ENCODE measurements at places on chromosomes 7 and 10. TPM values are rescaled to one million over a fixed set of nuclear protein-coding genes. Genes with fewer than 3 reads are reported as not detected.

GRCh38 chr10:103493916-103494877 lies 692 bp downstream of the NEURL1 start:
- peak; percentile 57 for DNase-seq

DNA sequence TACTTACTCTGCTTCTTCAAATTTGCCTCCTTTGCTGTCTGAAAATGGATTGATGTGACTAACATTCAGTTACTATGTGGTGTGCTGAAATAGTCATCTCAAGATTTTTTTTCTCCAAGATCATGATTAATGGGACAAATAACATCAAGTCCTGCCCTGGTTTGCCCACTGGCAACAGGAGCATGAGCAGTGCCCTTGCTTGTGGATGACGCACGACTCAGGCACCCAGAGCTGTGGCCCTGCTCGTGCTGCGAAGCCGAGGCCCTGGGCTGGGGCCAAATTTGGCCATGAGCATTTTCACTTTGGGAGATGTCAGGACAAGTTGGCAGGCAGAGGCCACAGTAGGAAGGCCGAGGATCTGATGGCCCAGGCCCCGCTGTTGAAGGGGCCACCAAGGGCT lies 239.8 kb upstream of the IGFBP3 start:
- DNase-seq, result no peak

- peak; percentile 92 for DNase-seq
Observed at GRCh38 chr7:23273141-23273599, 26.0 kb upstream of the MALSU1 start.

GRCh38 chr10:17771017-17771416 lies 19.0 kb downstream of the TMEM236 start:
- no peak for DNase-seq

DNA sequence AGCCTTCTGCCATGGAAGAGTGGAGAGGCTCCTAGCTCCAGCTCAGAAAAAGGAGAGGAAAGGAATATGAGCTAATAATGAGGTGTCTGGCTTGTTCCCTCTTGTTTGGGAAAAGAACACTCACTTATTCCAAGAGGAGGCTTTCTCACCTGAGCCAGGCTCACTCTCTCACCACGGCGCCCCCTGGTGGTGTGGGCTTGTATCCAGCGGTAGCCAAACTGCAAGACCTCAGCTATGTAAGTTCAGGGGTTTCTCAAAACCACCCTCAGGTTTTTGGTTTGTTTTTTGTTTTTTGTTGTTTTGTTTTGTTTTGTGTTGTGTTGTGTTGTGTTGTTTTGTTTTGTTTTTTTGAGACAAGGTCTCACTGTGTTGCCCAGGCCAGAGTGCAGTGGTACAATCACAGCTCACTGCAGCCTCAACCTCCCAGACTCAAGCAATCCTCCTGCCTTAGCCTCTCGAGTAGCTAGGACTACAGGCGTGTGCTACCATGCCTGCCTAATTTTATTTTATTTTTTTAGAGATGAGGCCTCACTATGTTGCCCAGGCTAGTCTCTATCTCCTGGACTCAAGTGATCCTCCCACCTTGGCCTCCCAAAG lies 124.0 kb downstream of the TMEM130 start:
- peak; percentile 89 for DNase-seq

DNA sequence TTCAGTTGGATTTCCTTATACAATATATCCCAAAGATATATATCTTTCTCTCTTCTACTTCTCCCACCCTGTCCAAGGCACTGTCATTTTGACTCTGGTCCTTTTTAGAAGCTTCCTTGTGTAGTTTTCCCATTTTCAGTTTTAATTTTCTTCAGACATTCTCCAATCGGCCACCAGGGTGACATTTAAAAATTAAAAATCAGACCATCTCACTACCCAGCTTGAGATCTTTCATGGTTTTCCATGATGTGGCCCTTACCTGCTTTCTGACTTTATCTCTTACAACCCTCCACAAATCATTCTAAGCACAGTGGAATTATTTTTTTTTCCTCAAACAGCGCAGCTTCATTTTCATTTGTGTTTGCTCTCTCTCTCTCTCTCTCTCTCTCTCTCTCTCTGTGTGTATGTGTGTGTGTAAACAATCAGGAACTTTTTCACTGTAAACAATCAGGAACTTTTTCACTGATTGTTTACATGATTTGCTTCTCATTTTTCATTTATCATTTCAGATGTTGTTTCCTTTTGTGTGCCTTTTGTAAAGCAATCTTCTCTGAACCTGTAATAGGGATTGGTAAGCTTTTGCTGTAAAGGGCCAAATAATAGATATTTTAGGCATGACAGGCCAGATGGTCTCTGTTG lies 348.9 kb downstream of the ATRNL1 start:
- DNase-seq, result no peak

The AOAH gene
- 5.9 TPM for total RNA-seq

DNA sequence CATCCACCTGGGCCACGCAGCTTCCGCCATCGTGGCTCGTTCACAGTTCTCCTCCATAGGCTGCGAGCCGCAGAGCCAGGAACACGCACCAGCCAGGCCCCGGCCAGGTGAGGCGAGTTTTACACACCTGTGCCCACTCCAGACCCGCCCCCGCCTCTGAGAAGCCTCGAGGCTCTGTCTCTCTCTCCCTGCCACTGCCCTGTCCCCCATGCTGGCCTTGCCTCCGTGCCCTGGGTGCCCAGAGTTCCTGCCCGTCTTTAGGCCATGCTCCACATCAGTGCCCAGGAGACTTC lies 142.2 kb downstream of the SLIT1 start:
- no peak for DNase-seq

DNA sequence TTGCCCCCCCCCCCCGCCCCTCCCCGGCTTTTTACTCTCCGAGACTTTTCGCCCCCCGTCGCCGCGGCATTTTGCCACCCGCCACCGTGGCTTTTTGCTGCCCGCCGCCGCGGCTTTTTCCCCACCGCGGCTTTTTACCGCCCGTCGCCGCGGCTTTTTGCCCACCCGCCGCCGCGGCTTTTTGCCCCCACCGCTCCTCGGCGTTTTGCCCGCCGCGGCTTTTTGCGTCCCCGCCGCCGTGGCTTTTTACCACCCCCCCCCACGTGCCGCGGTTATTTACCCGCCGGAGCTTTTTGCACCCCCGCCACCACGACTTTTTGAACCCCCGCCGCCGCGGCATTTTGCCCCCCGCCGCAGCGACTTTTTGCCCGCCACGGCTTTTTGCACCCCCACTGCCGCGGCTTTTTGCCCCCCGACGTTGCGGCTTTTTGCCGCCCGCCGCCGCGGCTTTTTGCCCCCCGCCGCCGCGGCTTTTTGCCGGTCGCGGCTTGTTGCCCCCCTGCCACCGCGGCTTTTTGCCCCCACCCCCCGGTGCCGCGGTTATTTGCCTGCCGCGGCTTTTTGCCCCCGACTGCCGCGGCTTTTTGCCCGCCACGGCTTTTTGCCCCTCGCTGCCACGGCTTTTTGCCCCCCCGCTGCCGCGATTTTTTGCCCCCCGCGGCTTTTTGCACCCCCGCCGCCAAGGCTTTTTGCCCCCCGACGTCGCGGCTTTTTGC lies 461.1 kb downstream of the ZNF33B start:
- DNase-seq, result no peak

DNA sequence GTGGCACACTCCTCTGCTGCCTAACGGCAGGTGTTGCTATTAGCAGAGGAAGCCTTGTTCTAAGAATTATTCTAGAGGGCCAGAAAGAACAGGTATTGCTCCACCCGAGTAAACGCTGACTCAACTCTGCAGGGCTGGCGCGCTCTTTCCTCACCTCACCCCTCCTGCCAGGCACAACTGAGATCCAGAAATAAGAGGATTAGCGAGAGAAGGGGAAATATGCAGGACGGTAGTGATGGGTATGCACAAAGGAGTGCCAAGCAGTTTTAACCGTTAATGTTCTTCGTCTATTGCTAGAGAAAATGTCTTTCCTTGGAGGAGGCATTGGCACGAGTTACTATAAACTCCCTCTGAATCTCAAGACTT lies 369 bp upstream of the SCIN start:
- peak; percentile 34 for DNase-seq

GRCh38 chr7:43010061-43010460 lies 77.9 kb downstream of the MRPL32 start:
- DNase-seq, result no peak

- peak; percentile 58 for DNase-seq
Observed at GRCh38 chr7:80699045-80699638, 60.7 kb downstream of the CD36 start.

- peak; percentile 57 for DNase-seq
Observed at GRCh38 chr7:107874605-107875446, 16.2 kb upstream of the DLD start.

- no peak for DNase-seq
Observed at GRCh38 chr7:123798532-123799188, 46.3 kb upstream of the HYAL4 start.

GRCh38 chr7:41130086-41130485 lies 572.8 kb downstream of the INHBA start:
- DNase-seq, result no peak

The ENO4 gene
- total RNA-seq, result 0.84 TPM

DNA sequence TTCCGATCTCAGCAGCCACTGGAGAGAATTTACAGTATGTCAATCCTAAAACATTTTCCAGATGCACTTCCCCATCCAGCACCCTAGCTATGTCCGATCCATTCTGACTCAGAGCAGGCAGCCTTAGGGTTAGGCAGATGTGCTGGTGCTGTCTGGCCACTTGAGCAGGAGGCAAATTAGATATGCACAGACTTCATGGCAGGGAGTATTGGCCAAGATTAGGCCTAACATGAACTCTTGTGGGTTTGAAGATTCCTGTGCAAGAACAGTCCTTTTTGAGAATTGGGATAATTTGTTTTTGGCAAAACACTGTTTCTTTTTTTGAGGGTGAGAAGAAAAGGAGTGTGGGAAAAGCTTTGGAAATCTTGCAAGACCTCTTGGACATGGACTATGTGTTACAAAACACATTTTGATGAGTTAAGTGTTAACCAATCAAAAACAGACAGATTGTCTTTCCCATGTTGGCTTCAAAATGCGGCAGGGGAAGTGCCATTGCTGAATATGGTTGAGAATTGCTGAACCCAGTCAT lies 218.6 kb upstream of the INHBA start:
- no peak for DNase-seq

- no peak for DNase-seq
Observed at GRCh38 chr10:97629289-97629688, 4.0 kb downstream of the MORN4 start.

- DNase-seq, result no peak
Observed at GRCh38 chr7:55107946-55108345, 89.1 kb downstream of the EGFR start.

The C10orf67 gene
- total RNA-seq, result not detected

DNA sequence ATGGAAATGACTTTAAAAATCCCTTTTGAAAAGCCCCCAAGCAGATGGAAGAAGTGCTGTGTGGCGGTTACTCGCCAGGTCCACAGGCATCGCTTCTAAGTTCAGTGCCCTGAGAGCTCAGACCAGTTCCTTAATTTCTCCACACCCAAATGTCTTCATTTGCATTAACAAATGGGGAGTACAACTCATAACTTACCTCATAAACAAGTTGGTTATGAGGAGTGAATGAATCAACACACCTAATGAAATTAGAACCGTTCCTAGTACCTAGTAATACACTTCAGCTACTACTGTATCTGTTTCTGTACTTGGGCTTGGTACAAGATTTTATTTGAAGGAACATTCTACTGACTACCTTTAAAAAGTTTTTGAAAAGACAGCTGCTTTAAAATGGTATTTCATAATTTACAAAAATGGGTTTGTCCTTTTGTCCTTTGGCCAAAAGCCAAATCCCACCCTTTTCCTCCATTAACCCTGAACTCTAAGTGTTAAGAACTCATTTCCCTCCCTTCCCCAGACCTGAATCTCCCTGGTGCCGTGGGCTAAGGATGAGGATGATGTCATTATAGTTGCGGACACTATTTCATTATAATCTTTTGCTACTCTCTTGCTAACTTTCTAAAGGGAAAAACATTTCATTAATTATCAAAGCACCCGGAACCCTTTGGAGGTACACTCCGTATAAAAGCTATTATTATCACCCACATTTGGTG lies 221.5 kb upstream of the CELF2 start:
- no peak for DNase-seq

DNA sequence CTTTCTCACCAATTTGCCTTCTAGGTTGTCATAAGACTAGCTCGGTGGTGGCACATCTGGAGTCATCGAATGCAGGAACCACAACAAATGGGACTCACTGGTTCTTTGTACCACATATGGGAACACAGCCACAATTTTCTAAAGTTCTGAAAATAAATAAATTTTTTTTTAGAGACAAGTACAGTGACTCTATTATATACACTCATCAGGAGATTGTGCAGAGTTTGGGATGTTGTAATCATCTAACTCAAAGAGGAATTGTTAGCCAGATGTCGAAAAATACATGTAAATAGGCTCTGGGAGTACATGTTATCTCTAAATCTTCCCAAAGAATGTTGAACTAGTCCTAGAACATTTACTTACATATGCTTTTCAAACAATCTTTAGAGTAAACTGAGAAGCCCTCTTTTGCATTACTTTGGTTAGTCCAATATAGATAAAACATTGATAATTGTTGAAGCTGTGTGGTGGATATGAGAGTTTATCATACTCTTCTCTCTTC lies 19.6 kb upstream of the SEPTIN7 start:
- no peak for DNase-seq

The PRR15 gene
- 0.77 TPM for total RNA-seq

GRCh38 chr10:117861329-117861728 lies 185.4 kb downstream of the RAB11FIP2 start:
- no peak for DNase-seq

- no peak for DNase-seq
Observed at GRCh38 chr7:145860809-145861208, 255.8 kb upstream of the CNTNAP2 start.

The ELFN1 gene
- total RNA-seq, result 13.6 TPM

- DNase-seq, result no peak
Observed at GRCh38 chr7:16412274-16413254, 8.8 kb downstream of the CRPPA start.

DNA sequence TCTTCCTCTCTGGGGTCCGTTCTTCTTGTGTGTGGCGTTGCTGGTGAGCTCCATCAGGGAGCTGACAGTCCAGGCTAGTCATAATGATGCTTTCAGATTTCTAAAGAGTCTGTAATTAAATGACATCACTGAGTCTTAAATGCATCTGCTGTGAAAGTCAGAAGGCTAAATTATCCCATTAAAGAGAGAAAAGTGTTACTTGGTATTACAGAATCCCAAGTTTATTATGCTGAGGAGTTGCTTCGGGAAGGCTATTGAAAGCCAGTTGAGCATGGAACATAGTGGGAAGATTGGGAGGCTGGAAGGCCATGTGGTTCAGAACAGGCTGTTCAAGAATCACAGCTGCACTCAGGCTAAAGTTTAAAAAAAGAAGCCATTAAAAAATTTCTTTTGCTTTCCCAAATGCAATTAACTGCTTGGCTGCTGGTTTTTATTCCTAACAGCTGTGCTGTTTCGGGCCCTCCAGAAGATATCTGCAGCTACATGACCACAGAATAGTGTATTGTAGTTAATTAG lies 342.6 kb upstream of the LRGUK start:
- DNase-seq, result no peak

DNA sequence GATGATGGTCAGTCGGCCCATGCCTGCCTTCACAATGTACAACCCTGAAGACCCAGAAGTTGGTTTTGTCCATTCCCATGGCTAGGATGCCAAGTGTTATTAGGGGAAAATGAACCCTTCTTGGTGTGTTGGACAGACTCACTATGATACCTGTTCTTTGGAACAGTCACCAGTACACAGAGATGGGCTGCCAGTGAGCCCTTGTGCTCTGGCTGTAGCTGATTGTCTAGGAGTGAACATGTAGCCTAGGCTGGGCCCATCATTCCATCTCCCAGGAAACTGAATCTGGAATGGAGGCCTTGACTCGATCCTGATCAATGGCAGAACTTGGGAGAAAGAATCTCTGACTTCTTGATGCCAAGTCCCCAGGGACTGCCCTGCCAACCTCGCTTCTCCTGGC lies 188.9 kb downstream of the EVX1 start:
- no peak for DNase-seq

GRCh38 chr10:116612107-116612769 lies 8.5 kb upstream of the PNLIPRP2 start:
- DNase-seq, result no peak

The SORBS1 gene
- 10.1 TPM for total RNA-seq
